RPMI8226 (cell line): ENCODE measurements at places on chromosomes 4 and X.

DNA sequence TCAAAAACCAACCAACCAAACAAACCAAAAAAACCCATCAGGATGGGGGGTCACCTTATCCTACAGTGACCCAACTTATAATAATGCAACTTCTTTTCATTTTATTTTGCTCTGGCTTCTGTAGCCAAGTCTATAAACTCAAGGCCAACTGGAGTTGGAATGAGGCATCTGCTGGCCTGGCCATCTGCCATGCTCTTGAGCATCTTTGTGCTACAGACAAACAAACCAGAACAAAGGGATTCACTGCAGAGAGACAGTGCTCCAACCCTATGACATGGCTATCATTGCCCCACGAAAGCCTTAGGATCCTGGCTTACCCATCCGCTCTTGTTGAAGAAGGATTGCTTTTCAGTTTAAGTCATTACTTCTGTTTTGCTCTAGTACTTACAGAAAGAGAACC is 49.2 kb upstream of the SCRG1 start:
- DNase-seq, result no peak

GRCh38 chr4:67120369-67120768 is 424.9 kb downstream of the CENPC start:
- no peak for DNase-seq

DNA sequence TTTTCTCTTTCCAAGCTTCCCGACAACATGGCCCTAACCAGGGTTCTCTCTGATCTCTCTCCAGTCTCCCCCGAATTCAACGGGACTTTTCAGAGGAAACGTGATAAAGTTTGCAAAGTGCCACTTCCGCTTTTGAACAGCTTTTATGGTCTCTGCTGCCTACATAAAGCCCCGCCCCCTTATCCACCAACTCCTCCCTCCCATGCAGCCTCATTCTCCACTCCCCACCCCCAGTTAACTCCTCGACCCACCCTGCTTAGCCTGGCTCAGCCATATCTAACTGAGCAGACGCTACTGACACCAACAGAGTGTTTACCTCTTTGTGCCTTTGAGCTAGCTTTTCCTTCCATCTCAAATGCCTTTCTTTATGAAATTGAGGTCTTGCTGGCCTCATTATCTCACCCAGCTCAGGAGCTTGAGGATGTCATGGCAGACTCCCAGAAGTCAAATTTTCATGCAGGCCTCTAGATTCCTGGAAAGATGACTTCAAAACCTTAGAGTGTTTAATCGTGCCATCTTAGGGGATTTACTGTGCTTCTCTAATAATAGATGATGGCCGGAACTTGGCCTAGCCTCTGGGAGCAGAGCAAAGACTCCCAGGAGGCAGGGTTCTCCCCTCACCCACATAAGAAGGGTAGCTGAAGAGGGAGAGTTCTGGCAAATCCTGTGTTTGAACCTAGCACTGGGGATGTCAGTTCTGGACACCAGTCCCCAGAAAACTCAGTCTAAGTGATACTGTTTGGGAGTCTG is 606.0 kb downstream of the BCOR start:
- DNase-seq, result peak; percentile 75

DNA sequence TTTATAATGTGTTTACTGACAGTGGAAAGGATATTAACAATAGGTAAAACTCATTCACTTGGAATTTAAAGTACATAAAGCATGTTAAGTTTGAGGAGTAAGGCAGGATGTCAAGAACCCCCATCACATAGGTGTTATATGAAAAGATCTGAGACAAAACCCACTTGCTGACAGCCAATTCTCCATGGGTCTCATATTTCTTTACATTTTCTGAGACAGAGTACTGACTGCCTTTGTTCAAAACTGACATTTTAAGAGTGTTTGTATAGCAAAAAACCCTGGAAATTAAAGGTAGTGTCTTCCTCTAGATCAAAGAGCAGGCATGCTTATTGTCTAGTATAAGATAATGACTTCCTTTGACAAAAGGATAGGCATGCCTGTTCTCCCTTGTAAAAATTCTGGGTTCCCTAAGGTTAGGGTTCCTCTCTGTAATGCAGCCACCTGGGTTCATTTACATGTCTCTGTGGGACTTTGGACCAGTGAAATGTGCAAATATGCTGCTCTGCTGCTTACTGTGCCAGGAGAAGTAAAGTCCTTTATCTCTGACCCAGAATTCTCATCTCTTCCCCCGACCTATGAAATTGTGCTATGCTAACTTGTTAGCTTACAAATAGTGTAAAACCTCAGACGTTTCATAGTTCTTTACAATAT is 123.6 kb downstream of the PCDH18 start:
- DNase-seq, result no peak

GRCh38 chr4:8892556-8893226 is 21.1 kb upstream of the HMX1 start:
- DNase-seq, result no peak

DNA sequence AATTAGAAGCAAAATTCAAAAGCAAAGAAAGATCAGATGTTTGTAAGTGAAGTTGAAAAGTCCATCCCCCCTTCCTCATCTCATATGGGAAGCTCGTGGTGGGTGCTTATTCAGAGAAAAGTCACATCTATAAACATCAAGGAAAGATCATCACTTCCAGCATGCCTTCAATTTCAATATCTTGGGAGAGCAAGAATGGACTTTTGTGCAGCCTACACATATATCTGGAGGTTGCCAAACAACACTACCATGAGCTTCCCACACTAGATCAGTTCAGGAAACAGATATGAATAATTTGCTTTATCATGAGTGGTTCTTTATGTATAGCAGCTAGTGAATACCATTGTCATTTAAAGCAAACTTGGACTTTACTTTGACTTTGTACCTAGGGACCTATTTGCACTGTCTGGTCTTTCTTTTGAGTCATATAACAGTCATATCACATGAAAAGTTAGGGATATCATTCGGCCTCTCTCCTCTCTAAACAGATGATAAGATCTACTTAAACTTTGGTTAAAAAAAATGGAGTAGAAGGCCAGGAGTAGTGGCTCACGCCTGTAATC is 5.6 kb upstream of the TBL1X start:
- DNase-seq, result no peak

GRCh38 chr4:1332686-1333085 is 14.3 kb upstream of the UVSSA start:
- no peak for DNase-seq

DNA sequence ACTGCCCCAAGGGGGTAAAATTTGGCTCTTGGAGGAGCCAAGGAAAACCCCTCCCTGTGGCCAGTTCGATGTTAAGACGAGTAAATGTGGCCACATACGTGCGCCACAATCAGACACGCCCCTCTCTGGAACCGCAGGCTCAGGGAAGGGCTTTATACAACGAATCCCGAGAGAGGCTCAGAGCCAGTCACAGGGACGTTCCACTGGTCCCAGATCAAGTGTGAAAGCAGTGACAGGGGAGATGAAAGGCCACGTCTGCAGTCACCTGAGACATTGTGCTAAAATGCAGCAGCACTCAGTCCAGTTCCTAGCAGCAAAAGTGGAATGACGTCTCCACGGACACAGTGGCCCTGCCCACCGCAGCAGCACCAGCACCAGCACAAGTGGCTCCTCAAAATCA is 68.0 kb downstream of the ACOX3 start:
- no peak for DNase-seq

GRCh38 chr4:122091397-122091796 is 60.7 kb upstream of the BLTP1 start:
- no peak for DNase-seq

- peak; percentile 65 for DNase-seq
Observed at GRCh38 chrX:71627588-71628404, 9.5 kb upstream of the CXCR3 start.

- DNase-seq, result no peak
Observed at GRCh38 chrX:148500423-148501385, at the start of gene AFF2. TSS of gene AFF2 (plus strand) at chrX:148500617. CDS start at chrX:148501098, 481 bp downstream.

- peak; percentile 11 for DNase-seq
Observed at GRCh38 chr4:83771113-83771705, 235.3 kb downstream of the GPAT3 start.

GRCh38 chr4:151324124-151324751 is 1.2 kb downstream of the SH3D19 start:
- no peak for DNase-seq

- DNase-seq, result no peak
Observed at GRCh38 chr4:19686456-19686855, 565.2 kb upstream of the SLIT2 start.
